ENCODE measurements at places on chromosomes 12 and 14.

DNA sequence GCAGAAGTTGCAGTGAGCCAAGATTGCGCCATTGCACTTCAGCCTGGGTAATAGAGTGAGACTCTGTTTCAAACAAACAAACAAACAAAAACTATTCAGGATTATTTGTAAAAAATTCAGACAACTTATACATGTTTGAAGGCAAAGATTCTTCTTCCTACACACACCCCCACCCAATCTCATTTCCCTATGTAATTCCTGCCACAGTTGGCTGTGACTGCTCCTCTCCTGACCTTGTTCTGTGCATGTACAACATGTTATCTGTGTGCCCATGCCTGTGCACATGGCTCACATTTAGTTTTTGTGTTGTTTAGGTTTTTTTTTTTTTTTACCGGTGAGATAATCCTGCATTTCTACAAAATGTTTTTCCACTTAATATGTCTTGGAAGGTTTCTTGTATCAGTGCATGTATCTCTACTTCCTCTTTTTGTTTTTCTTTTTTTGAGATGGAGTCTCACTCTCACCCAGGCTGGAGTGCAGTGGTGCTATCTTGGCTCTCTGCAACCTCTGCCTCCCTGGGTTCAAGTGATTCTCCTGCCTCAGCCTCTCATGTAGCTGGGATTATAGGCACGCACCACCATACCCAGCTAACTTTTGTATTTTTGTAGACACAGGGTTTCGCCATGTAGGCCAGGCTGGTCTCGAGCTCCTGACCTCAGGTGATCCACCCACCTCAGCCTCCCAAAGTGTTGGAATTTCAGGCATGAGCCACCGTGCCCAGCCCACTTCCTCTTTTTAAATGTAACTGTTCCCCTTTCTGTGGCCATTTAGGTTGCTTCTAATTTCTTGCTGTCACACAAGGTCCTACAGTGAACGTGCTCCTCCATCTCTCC is 8.7 kb downstream of the CFAP251 start:
- no peak for DNase-seq

DNA sequence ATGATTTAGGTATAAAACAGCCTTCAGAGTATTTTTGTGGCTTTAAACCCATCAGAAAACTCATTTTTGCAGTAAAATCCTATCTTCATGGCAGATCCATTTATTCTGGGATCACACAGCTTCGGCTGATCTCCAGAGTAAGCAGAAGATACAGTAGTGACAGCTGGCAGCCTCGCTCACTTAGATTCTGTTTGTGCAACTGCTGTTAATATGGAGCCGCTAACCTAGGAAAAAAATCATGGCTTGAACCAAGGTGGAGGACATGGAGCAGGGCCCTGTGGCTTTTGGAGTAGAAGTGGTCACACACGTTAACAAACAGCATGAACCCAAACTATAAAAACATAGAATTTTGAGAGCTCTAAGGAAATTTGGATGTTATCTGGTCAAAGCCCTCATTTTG is 137.2 kb upstream of the ARHGAP5 start:
- no peak for DNase-seq

DNA sequence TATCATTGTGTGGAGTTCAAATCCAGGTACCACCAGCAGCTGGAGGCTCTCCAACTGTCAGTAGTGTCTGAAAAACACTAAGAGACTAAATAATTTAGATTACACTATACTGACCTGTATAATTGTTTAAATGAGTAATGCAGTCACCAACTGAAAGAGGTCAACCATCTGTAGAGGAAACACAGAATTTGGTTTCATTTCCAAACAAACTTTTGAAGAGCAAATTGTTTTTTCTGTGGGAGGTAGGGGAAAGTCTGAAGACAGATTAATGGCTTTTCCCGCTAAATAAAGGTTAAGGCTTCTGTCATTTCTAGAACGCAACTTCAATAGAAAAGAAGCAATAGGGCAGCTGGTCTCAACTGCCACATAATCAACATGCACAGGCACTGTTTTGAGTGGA is 462.6 kb downstream of the PRKD1 start:
- DNase-seq = no peak

GRCh38 chr12:106248846-106249371 is 1.1 kb upstream of the CKAP4 start:
- DNase-seq = no peak

- DNase-seq = no peak
Observed at GRCh38 chr12:120761519-120761934, 35.9 kb downstream of the ACADS start.

- DNase-seq = no peak
Observed at GRCh38 chr14:37232907-37233481, 35.3 kb downstream of the MIPOL1 start.

DNA sequence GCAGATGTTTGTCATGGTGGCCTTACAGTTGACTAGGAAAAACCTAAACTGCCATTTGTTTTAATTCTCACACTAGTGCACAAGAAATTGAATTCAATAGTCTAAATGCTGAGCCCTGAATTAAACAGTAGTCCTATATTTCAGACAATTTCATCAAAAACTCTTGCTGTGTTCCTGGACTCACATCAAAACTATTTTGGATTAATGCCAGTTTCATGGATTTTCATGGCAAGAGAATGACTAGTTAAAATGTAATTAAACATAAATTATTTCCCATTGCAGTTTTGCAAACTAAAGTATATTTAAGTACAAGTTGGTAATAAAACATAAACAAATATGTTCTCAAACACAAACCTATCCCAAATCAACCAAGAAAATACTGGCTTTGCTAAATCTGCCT is 468.0 kb upstream of the PRICKLE1 start:
- no peak for DNase-seq

- no peak for DNase-seq
Observed at GRCh38 chr12:63313139-63313538, 162.1 kb upstream of the AVPR1A start.

DNA sequence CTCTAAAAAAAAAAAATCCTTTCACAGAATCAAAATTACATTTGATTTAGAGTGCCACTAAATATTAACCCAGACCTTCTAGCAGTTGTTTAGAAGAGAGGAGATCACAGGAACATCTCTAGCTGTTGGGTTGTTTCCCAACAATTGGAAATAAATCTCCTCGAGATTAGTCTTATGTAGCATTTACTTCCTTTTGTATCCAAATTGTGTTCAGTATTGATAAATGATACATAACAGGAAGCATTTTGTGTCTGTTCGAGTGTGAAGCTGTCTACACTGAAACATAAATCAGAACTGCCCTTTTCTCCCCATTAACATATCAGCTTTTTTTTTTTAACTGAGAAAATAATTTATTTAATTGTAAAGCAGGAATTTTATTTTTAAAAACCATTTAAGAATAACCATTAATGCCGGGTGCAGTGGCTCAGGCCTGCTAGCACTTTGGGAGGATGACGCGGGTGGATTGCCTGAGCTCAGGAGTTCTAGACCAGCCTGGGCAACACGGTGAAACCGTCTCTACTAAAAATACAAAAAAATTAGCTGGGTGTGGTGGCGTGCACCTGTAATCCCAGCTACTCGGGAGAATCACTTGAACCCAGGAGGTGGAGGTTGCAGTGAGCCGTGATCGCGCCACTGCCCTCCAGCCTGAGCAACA is 14.7 kb upstream of the CAND1 start:
- DNase-seq = no peak

Measured in GM12891 (cell line).